Osteoblast (primary cell): ENCODE measurements at places on chromosomes 2 and 18. TPM values are rescaled to one million over a fixed set of nuclear protein-coding genes. Genes with fewer than 3 reads are reported as not detected.
A peak's percentile ranks its signal among the peaks of the same experiment; 100 is the strongest.

Gene DPP4
- 192 and 256 TPM in 2 replicates for total RNA-seq

GRCh38 chr18:25727281-25727985, 363.0 kb downstream of the SS18 start:
- H3K27ac ChIP-seq, result no peak overlapping the region
- H3K4me3 ChIP-seq, result no peak overlapping the region
- no peaks in the 10 kb centered on the region for H3K36me3 ChIP-seq
- H3K4me1 ChIP-seq, result no peaks in the 10 kb centered on the region
- no peak for DNase-seq

GRCh38 chr18:48525671-48526070, 13.2 kb upstream of the CTIF start:
- DNase-seq, result peak; percentile 74
- peaks cover 15% of the 10 kb centered on the region for H3K4me1 ChIP-seq

Gene IL36G
- not detected in 2 replicates for total RNA-seq

Gene ALPI
- total RNA-seq, result not detected in 2 replicates

GRCh38 chr2:25387876-25388449, 46.2 kb upstream of the DNMT3A start:
- no peaks in the 10 kb centered on the region for H3K27me3 ChIP-seq
- no peak for DNase-seq
- no peaks in the 10 kb centered on the region for H3K4me1 ChIP-seq
- no peaks in the 10 kb centered on the region for H3K36me3 ChIP-seq
- H3K4me3 ChIP-seq, result no peak overlapping the region
- no peak overlapping the region for H3K27ac ChIP-seq

GRCh38 chr18:37426586-37426985, 139.0 kb downstream of the CELF4 start:
- H3K36me3 ChIP-seq, result no peaks in the 10 kb centered on the region
- no peak overlapping the region for H3K27ac ChIP-seq
- peak; percentile 43 for DNase-seq
- H3K4me1 ChIP-seq, result no peaks in the 10 kb centered on the region

GRCh38 chr18:41647914-41648313, 307.1 kb upstream of the PIK3C3 start:
- no peak for DNase-seq
- no peaks in the 10 kb centered on the region for H3K27me3 ChIP-seq
- H3K27ac ChIP-seq, result no peak overlapping the region
- H3K4me3 ChIP-seq, result no peak overlapping the region
- H3K36me3 ChIP-seq, result no peaks in the 10 kb centered on the region

DNA sequence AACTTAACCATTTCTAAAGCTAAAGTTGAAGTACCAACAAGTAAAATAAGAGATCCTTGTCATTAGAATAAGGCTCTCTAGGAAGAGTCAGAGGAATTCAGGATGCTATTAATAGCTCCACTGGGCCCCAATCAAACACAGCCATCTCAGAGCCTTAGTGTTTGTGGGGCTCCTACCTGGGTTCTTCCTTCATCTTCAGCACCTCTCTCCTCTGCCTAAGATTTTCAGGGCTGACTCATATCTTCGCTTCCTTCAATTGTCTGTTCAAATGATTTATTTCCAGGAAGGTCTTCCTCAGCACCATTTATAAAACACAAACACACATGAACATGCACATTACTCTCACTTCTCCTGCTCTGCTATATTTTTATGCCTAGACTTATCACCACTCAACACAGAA, 119.5 kb downstream of the COL6A3 start:
- no peak for DNase-seq
- no peaks in the 10 kb centered on the region for H3K27me3 ChIP-seq
- no peaks in the 10 kb centered on the region for H3K36me3 ChIP-seq
- H3K4me3 ChIP-seq, result no peak overlapping the region
- no peak overlapping the region for H3K27ac ChIP-seq

- H3K36me3 ChIP-seq, result no peaks in the 10 kb centered on the region
- H3K4me3 ChIP-seq, result no peak overlapping the region
- H3K4me1 ChIP-seq, result no peaks in the 10 kb centered on the region
- H3K27ac ChIP-seq, result no peak overlapping the region
- H3K27me3 ChIP-seq, result no peaks in the 10 kb centered on the region
Measured at GRCh38 chr2:134020608-134021007, 233.3 kb upstream of the MGAT5 start.

DNA sequence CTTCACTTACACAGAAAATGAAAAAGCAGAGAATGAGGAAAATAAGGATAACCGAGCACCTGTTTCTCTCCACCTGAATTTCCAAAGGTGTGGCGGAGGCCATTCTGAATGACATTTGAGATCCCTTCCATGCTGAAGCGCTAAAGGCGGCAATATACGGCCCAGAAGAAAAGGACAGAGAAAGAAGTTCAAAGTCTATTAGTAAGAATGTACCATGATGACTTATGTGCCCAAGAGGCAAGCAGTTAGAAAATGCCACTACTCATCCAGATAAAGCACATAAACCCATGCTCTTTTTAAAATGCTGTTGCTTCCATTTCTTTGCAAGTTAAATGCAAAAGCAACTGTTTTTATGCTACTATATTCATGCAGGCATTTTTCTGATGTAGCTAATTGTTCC, 37.2 kb downstream of the FEZ2 start:
- H3K27me3 ChIP-seq, result no peaks in the 10 kb centered on the region
- H3K36me3 ChIP-seq, result peaks cover 10% of the 10 kb centered on the region
- H3K27ac ChIP-seq, result peak overlapping the region; percentile 92
- no peak overlapping the region for H3K4me3 ChIP-seq
- DNase-seq, result no peak

- H3K4me3 ChIP-seq, result no peak overlapping the region
- DNase-seq, result no peak
- H3K27ac ChIP-seq, result no peak overlapping the region
- no peaks in the 10 kb centered on the region for H3K27me3 ChIP-seq
- H3K36me3 ChIP-seq, result no peaks in the 10 kb centered on the region
Measured at GRCh38 chr2:12286347-12286746, 430.4 kb upstream of the TRIB2 start.

Gene METAP1D
- total RNA-seq, result 11.2 and 12.7 TPM in 2 replicates

Gene CCDC68
- total RNA-seq, result 9.0 and 13.3 TPM in 2 replicates

Gene VIL1
- total RNA-seq, result under 0.01 TPM in 1 of 2 replicates, not detected in the other

- no peak for DNase-seq
- no peaks in the 10 kb centered on the region for H3K36me3 ChIP-seq
- no peaks in the 10 kb centered on the region for H3K4me1 ChIP-seq
- no peaks in the 10 kb centered on the region for H3K27me3 ChIP-seq
- H3K4me3 ChIP-seq, result no peak overlapping the region
- no peak overlapping the region for H3K27ac ChIP-seq
Measured at GRCh38 chr2:1130922-1131321, 180.3 kb downstream of the SNTG2 start.

Gene CEP76
- 9.7 and 10.1 TPM in 2 replicates for total RNA-seq

- DNase-seq, result no peak
- no peaks in the 10 kb centered on the region for H3K36me3 ChIP-seq
- H3K27ac ChIP-seq, result no peak overlapping the region
- H3K4me1 ChIP-seq, result peaks cover 9% of the 10 kb centered on the region
- H3K4me3 ChIP-seq, result no peak overlapping the region
Measured at GRCh38 chr18:8980496-8980895, 122.0 kb upstream of the NDUFV2 start.

Gene NPHP1
- 7.6 and 8.3 TPM in 2 replicates for total RNA-seq
